Stimulated activated naive B cell treated with anti-CD40 and anti-IgM and Interleukin-4, amounts not matched to agents 10 μg/mL and 1 μg/mL and 100 μg/mL, for 72 hours (primary cell): ENCODE measurements at places on chromosomes 16 and 17.

DNA sequence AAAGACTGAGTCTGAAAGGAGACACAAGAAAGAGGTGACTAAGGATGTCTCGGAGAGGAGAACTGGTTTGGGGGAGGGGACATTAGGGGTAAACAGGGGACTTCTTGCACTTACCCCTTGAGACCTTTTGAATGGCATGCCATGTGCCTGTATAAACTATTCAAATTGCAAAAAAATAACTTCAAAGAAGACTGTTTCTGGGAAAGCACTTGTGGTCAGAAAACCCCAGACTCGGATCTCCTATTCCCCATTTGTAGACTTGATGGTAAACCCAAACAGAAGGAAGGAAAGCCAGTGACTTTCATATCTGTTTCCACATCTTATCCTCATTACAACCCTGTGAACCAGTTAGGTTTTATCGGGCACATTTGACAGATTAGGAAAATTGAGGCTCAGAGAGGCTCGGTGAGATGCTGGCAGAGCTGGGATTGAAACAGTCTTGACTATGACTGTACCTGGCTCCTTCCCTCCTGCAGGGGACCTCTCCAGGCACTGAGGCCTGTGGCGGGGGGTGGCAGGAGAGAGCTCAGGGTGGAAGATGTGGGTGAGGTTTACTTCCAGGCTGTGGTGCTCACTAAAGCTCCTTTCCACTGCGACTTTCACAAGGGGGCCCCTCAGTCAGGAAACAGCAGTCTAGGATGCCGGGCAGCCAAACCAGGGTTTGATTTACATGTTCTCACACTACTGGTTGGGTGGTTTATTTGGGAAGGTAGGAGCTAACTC lies 30.5 kb upstream of the PLCG2 start:
- DNase-seq, result no peak
- peaks cover 37% of the 10 kb centered on the region for H3K4me1 ChIP-seq
- peaks cover 2% of the 10 kb centered on the region for H3K36me3 ChIP-seq
- no peaks in the 10 kb centered on the region for H3K27me3 ChIP-seq

- H3K27me3 ChIP-seq, result no peaks in the 10 kb centered on the region
- peaks cover 16% of the 10 kb centered on the region for H3K4me1 ChIP-seq
- H3K36me3 ChIP-seq, result peaks cover 40% of the 10 kb centered on the region
- H3K4me3 ChIP-seq, result no peak overlapping the region
Measured at GRCh38 chr16:70473446-70474319, 19.3 kb downstream of the FCSK start.

- H3K4me1 ChIP-seq, result no peaks in the 10 kb centered on the region
- no peak for DNase-seq
- H3K27ac ChIP-seq, result no peak overlapping the region
- no peaks in the 10 kb centered on the region for H3K36me3 ChIP-seq
- H3K27me3 ChIP-seq, result peaks cover 5% of the 10 kb centered on the region
- no peak overlapping the region for H3K4me3 ChIP-seq
Measured at GRCh38 chr16:80300456-80300855, 240.3 kb upstream of the DYNLRB2 start.

DNA sequence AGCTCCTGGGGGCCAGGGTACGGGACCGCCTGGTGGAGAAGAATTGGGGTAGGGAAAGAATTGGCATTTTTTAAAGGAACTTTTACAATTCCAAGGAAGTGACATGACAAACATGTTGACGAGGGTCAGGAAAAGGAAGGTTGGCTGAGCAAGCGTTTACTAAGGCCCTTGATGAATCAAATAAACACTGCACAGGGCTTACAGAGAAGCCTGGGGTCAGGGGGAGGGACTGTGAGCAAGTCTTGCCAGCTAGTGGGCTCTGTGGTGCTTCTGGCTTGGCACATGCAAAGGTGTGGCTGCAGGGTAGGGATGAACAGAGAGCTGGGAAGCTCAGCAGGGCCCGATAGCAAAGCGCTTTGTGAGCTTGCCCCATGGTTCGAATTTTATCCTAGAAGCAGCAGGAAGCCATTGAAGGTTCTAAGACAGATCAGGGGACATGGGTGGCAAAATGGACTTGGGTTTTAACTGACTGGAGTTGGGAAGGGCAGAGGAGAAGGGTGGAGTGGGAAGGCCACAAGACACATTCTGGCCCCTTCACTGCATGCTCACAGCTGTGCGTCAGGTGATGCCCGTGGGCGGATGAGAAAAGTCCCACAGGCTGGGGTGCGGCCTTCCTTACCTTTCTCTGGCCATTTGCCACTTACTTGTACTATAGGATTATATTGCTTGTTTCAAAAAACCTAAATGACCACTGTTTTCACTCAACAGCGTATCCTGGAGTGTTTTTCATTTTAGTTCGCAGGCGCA lies 117.8 kb downstream of the SOCS1 start:
- H3K4me1 ChIP-seq, result peaks cover 71% of the 10 kb centered on the region
- peak overlapping the region; percentile 84 for H3K27ac ChIP-seq
- H3K36me3 ChIP-seq, result peaks cover 58% of the 10 kb centered on the region
- H3K27me3 ChIP-seq, result no peaks in the 10 kb centered on the region
- DNase-seq, result no peak

DNA sequence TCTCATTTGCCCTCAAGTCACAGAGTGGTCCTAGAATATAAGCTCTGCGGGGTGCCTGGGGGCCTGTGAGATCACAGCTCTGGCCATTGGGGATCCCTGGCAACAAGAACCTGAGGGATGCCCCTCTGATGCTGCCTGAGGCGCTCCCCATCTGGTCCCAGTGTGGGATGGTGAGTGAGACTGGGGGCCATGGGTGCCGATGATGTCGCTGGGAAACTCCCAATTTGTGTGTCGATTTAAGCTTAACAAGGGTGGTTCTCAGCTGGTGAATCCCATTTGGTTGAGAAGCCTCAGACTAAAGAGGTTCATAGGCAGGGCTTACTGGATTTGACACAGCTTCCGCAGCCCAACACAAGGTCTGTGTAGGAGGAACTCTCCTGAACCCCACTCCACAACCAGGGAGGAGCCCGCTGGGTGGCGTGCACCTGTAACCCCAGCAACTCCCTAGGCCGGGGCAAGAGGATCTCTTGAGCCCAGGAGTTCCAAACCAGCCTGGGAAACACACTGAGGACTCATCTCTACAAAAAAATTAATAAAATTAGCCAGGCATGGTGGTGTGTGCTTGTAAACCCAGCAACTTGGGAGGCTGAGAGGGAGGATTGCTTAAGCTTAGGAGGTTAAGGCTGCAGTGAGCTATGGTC lies 63.7 kb upstream of the SIAH1 start:
- H3K27me3 ChIP-seq, result no peaks in the 10 kb centered on the region
- DNase-seq, result no peak
- H3K4me3 ChIP-seq, result no peak overlapping the region

GRCh38 chr16:58442547-58442946 lies 50.3 kb downstream of the GINS3 start:
- peaks cover 10% of the 10 kb centered on the region for H3K4me1 ChIP-seq
- no peaks in the 10 kb centered on the region for H3K27me3 ChIP-seq
- no peak overlapping the region for H3K27ac ChIP-seq

DNA sequence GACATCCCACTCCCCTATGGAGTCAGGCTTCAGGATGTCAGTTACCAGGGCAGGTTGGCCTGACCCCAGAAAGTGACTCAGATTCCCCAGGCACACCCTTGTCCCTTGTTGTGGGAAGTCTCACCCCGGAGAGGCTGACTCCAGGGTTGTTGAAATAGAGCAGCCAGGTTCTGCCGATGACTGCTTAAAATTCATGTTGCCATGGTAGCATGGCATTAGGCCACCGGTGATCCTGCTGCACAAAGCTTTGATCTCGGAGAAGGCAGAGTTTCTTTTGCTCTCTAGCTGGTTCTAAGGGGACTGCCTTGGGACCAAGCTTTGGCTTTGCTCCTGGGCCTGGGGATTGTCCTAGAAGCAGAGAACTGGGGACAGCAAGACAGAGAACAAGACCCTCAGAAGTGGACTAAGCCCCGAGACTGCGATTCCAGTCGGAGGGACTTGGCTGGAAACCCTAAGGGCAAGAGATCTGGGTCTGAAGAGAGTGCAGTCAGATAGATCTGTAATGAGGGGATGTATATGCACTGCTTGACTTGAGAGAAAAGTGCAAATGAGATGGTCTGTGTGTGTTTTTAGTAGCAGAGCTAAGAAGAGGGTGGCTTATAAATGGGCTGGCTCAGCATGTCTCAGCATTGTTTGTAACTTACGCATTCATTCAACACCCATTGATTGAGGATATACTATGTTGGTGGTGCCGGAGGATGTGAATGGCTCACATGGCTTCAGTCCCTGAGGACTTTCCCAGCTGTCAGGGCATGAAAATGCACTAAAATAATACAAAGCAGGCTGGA lies 106.9 kb downstream of the RGS9 start:
- H3K27ac ChIP-seq, result no peak overlapping the region
- no peak overlapping the region for H3K4me3 ChIP-seq
- H3K27me3 ChIP-seq, result peaks cover 38% of the 10 kb centered on the region
- no peaks in the 10 kb centered on the region for H3K36me3 ChIP-seq
